ENCODE measurements at places on chromosomes 6 and 20.

DNA sequence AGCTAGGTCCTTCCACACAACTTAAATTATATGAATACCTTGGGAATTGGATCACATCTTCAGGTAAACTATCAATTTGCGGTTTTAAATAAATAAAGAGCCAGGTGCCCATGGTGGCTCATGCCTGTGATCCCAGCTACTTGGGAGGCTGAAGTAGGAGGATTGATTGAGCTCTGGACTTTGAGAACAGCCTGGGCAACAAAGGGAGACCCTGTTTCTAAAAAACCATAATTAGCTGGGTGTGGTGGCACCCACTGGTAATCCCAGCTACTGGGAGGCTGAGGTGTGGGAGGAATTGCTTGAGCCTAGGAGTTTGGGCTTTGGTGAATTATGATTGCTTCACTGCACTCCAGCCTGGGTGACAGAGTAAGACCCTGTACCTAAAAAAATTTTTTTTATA lies 3.4 kb downstream of the GMNN start:
- DNase-seq = peak; percentile 17

GRCh38 chr6:157881342-157881741 lies 58.3 kb downstream of the SNX9 start:
- no peak for DNase-seq

- no peak for DNase-seq
Observed at GRCh38 chr6:134510920-134511319, 193.0 kb upstream of the SGK1 start.

DNA sequence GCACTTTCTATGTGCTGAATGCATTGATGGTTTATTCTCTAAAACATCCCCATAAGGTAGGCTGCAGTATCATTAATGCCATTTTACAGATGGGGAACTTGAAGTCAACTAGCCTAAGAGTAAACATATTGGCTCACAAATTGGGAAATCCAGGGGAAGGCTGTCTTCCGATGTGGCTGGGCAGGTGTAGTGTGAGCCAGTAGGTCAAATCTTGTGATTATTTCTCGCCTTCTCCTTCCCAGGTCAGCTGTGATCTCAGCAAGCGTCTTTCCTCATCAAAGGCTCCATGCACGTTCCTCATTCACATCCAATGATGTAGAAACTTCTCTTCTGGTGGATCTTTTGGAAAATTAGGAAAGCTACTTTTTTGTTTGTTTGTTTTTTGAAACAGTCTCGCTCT lies 94.1 kb upstream of the SHLD1 start:
- no peak for DNase-seq

DNA sequence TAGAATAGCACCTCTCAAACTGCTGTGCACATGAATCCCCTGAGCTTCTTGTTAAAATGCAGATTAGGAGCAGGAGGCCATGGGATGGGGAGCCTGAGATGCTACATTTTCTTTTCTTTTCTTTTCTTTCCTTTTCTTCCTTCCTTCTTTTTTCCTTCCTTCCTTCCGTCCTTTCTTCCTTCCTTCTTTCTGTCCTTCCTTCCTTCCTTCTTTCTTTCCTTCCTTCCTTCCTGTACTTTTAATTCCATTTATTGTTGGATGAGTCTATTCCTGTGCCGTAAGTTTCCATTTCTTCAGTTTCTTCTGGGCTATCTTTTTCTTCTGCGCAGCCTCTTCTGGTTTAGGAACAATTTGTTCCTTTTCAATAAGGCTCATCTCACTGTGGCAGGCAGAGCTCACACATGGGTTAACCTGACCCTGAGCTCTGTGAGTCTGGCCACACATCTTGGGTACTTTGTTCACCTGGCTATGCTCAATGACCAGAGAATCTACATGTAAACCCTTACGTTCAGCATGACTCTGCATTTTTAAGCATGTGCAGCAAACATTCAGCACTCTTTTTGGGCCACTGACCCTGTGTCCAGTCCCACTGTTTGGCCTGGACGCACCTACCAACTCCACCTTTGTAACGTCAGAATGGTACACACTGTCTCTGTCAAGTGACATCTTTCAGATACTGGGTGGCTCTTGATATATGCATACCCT lies 114.7 kb upstream of the INSM1 start:
- DNase-seq = no peak

GRCh38 chr6:12008366-12009179 lies 3.5 kb upstream of the HIVEP1 start:
- peak; percentile 84 for DNase-seq

GRCh38 chr20:29878777-29879442 lies 1378.6 kb upstream of the DEFB115 start:
- DNase-seq = no peak

- no peak for DNase-seq
Observed at GRCh38 chr6:122984393-122984792, 11.6 kb upstream of the CLVS2 start.

GRCh38 chr20:41177636-41178035 lies 40.3 kb downstream of the PLCG1 start:
- DNase-seq = no peak

GRCh38 chr6:146957181-146958093 lies 246.8 kb upstream of the STXBP5 start:
- no peak for DNase-seq

GRCh38 chr6:88561954-88562315 lies 395.8 kb upstream of the CNR1 start:
- DNase-seq = no peak

DNA sequence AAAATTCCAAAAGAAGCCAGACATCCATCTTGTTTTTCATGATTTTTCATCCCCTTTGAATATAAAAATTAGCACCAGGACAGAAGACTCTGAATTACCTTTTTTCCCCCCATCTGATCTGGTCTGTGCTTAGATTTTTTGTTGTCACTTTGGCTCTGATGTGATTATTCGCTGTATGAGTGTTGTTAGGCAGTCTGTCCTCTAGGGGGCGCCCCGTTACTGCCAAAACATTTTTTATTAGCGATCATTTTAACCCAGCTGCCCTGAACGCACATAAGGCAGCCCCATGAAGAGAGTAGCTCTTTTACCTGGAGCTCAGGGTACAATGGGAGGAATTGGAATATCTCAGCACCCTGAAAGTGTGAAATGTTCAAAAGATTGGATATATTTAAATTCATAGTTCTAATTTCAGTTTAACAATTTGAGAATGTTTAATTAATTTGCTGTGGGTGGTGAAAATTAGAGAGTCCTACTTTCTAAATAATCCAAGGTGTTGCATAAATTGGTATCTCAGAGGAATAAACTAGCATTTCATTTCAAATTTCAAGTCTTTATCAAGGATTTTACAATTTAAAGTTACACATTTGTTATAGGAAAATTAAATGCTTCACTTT lies 60.8 kb downstream of the PRPH2 start:
- peak; percentile 70 for DNase-seq

DNA sequence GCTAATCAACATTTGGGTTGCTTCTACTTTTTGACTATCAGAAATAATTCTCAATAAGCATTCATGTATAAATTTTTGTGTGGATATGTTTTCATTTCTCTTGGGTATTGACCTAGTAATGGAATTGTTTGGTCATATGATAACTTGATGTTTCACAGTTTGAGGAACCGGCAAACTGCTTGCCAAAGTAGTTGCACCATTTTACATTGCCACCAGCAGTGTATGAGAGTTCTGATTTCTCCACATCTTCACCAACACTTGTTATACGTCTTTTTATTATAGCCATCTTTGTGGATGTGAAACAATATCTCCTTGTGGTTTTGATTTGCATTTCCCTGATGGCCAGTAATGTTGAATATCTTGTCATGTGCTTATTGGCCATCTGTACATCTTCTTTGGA lies 42.6 kb upstream of the TGM2 start:
- no peak for DNase-seq

GRCh38 chr6:141562186-141562811 lies 570.4 kb upstream of the GJE1 start:
- no peak for DNase-seq

- DNase-seq = no peak
Observed at GRCh38 chr20:17810847-17811627, 111.3 kb downstream of the BANF2 start.

GRCh38 chr20:7708112-7708511 lies 232.1 kb downstream of the HAO1 start:
- no peak for DNase-seq

DNA sequence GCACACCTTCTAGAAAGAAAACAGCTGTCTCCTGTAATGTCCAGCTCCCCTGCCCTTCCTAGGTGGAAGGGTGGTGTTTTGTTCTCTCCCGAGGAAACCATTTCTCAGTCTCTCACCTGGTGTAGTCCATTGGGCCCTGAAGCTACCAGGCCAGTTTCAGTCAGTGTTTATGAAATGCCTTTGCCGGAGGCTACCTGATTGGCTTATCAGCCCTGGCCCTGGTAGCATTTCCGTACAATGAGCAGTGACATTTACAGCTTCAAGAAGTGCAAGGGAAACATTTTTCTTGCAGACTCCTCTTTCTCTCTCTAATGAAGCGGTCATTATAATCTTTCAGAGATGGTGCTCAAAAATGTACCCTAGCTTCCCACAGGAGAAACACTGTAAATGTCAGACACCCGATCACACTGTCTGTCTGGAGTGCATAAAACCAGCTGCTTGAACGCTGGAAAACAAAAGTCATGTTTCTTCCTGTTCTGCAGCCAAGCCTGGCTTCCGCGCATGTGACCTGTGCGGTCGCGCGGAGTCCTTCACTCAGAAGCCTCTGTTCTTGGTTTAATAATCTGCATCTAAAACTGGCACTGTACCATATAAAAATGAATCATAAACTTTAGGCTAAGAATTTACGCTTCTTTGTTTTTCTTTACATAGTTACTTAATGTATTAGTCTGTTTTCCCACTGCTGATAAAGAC lies 28.4 kb upstream of the SAYSD1 start:
- no peak for DNase-seq

DNA sequence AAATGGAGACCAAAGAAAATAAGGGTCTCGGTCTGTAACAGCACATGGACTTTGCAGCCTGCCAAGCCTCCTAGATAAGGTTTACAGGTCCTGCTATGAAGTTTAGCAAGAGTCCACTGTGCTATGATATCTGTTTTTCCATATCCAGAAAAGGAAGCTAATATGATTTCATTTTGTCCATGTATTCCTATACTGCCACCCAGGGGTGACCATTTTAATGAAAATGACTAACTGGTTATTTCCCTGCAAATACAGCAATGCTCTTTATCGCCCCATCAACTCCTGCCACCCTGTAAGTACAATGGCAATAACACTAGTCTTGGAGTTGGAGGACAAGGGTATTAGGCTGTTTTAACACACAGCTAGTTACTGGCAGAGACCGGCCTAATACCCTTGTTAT lies 115.2 kb upstream of the GLP1R start:
- no peak for DNase-seq

DNA sequence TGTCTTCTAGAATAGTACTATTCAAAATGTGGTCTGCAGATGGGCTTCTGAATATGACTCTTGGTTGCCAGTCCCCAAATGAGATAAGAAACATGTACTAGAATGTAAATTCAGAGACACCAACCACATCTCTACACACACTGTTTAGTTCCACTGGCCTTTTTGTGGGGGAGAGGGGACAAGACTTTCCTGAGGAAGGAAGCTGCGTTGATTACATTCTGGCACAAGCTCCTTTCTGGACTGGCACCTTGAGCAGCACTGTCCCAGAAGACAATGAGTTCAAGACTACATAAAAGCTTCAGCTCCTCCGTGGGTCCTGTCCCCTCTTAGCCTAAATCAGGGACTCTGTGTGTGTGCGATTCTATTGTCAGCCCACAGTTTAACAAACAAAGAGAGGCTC lies 6.9 kb upstream of the IYD start:
- no peak for DNase-seq

All from HAP-1 (cell line).